Stimulated activated CD4-positive, alpha-beta T cell treated with anti-CD3 and anti-CD28 coated beads, Interleukin-15, amount 100 ng/mL, for 48 hours (primary cell): ENCODE measurements at places on chromosomes 3 and 15.

- no peak for DNase-seq
Observed at GRCh38 chr15:51641490-51642130, 19.0 kb upstream of the DMXL2 start.

GRCh38 chr15:70720228-70721016 is 42.9 kb downstream of the UACA start:
- no peak for DNase-seq

- no peak for DNase-seq
Observed at GRCh38 chr3:12670365-12671119, 6.6 kb upstream of the RAF1 start.

GRCh38 chr3:124691599-124691998 is 38.7 kb upstream of the UMPS start:
- DNase-seq: no peak

- DNase-seq: no peak
Observed at GRCh38 chr15:72369964-72370363, 5.8 kb downstream of the HEXA start.

- DNase-seq: no peak
Observed at GRCh38 chr15:65332391-65333147, 28.1 kb downstream of the RNU5B-1 start.

GRCh38 chr15:51888593-51889195 is 59.2 kb downstream of the TMOD3 start:
- no peak for DNase-seq

GRCh38 chr3:115401851-115402501 is 221.3 kb upstream of the GAP43 start:
- no peak for DNase-seq

- DNase-seq: no peak
Observed at GRCh38 chr3:110352841-110353604, 718.6 kb upstream of the NECTIN3 start.

DNA sequence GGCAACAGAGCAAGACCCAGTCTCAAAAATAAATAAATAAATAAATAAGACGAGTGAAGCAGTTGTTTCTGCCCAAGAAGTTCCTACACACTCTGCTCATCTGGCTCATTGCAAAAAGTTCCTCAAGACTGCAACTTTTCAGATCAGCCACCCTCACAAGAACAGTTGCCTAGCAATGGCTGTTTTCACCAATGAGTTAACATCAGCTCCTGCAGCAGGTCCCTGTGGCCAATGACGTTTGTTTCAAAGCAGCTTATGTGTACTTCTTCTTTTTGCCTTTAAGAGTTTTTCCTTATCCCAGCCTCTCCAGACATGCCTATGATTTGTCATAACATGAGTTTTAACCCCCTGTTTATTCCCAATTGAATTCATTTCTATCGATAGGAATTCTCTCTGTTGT is 118.4 kb upstream of the SPRED1 start:
- DNase-seq: no peak

DNA sequence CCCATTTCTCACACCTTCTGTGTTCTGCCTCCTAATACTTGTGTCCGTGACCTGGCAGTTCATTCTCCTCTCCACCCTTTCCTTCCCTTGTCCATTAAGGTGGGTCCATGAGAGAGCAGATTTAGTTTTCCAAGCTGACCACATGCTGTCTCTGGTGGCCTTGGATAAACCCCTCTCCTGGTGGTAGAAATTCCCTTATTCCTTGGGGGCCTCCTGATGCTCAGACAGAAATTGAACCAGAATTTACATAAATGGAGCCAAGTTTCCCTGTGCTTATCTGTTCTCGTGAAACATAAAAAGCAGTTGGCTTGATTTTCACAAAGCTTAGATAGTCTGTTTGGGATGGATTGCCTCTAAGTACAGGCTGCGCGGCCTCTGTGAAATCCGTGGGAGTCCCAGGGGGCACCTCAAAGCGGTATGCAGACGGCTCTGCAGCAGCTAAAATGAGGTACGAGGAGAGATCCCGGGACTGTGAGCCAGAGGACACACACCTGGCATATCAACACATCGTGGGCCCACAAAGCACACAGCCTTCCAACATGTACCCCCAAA is 101.0 kb upstream of the NMNAT3 start:
- no peak for DNase-seq

DNA sequence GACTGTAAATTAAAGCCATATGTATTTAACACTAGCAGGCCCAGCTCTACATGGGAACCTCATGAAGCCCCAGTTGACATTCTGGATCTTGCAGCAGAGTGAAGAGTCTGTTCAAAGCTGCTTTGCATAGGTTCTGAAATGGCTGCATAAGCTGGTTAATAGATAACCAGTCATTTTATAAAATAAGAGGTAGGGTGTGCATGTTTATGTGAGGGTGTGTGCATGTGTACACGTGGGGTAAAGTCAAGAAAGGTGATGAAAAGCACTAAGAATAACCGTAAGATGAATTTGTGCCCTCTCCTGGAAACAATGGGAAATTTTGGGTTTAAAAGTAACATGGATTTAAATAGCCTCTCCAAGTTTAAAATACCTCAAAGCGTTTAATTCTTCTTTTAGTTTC is 33.0 kb downstream of the PAQR9 start:
- no peak for DNase-seq

DNA sequence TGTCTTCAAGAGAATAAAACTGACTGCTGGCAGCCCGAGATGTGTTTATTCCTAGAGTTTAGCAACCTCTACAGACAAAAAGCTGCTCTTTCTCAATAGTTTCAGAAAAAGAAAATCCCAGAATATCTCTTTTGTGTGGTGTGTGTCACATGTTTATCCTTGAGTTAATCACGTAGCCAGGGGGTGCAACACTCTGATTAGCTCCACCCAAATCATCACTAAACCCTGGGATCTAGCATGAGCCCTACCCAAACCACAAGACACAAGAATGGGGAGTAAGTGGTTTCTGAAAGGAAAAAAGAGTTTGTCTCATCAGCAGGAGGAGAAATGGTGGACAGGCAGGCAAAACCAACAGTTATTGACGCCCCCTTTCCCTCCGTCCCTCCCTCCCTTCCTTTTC is 78.5 kb upstream of the AGBL1 start:
- DNase-seq: no peak

DNA sequence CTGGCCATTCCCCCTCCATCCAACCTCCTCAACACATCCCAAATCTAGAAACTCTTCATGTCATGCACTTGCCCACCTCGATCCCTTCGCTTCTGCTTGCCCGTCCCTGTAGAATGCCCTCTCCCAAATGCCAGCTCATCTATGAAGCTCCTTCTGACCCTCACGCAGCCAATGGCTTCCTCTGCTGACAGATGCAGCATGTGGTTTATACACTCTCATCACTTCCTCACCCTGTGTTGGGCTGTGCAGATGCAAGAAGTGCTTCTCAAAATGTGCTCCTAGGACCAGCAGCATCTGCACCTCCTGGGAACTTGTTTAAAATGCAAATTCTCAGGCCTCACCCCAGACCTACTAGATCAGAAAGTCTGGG is 51.7 kb downstream of the SEMA5B start:
- DNase-seq: no peak

- no peak for DNase-seq
Observed at GRCh38 chr3:185959609-185960521, 22.1 kb upstream of the TRA2B start.

DNA sequence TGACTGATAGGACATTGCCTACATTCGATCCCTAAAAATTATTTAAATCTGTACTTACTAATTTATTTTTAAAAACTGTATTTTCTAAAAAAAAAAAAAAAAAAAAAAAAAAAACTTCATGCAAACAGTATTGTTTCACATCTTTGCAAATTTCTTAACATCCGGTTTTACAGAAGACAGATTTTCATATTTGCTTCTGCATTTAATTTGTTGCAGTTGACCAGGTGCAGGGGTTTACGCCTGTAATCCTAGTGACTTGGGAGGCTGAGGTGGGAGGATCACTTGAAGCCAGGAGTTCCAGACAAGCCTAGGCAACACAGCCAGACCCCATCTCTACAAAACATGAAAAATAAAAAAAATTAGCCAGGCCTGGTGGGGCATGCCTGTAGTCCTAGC is 6.4 kb upstream of the NFKBIZ start:
- no peak for DNase-seq

DNA sequence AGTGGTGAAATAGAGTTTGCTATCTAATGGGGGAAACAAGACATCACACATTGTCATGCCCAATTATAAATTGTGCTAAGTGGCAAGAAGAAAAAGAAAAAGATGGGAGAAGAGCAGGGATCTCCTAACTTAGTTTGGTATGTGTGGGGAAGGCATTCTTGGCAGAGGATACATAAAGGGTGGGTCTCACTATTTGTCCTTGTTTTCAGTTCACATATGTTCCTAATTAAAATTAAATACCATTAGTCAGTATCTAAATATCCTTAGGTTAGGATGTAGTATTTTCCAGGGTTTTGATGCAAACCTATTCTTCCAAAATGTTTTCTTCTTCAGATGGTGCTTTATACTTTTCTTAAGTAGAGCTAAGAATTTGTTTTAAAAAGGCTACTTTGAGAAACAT is 173.7 kb downstream of the B3GALNT1 start:
- no peak for DNase-seq

DNA sequence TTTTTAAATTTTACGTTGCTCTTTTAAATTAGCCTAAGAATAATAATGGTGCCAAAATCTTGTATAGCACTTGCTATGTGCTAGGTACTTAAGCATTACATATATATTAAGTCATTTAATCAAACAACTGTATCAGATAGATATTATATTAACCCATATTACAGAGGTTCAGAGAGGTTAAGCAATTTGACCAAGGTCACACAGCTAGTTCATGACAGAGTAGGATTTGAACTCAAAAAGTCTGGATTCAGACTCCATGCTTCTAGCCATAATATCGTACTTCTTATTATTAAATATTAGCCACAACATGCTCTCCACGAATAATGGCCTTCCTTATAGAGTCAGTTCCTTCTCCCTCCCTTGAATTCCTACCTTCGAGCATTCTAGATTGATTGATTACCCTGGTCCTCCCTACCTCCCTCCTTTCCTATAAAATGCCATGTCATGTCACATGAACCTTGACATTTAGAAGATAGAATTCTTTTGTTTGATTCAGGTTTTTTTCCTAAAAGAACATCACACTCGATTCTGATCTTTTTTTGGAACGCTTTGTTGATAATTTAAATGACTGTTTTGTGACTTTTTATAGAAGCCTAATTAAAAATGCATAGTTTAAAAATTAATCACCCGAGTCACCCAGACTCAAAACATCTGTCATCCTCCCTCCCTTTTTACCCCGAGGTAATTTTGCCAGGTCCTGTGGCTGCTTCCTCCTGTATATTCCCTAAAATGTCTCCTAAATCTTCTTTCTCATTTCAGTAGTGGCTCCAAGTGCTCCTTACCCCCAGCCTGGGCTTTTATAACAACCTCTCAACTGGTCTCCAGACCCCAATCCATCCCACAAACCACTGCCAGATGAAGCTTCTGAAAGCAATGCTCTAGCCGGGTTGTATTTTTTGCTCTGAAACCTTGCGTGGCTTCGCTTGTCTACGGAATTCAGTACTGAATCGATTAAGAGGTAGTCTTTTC is 8.5 kb upstream of the PSMD6 start:
- DNase-seq: no peak

- no peak for DNase-seq
Observed at GRCh38 chr3:3227640-3228039, 48.1 kb upstream of the CRBN start.

DNA sequence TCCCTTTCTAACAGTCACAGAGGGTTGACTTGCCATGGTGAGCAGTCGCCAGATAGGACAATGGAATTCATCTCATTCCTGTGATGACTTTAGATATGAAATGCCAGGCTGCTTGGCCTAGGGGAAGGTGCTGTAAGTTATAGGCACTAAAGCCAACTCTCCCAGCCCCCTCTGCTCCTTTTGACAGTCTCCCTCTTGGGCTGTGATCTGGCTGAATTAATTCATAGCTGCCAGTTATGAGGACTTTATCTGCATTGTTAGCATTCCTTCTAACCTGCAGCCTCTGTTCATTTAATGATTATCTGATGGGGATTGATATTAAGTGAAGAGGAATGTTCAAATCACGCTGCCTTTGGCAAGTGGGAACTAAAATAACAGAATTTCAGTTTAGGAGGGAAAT is 427.1 kb upstream of the RASGRP1 start:
- DNase-seq: no peak

GRCh38 chr3:194890091-194890490 is 204.4 kb downstream of the FAM43A start:
- DNase-seq: no peak

DNA sequence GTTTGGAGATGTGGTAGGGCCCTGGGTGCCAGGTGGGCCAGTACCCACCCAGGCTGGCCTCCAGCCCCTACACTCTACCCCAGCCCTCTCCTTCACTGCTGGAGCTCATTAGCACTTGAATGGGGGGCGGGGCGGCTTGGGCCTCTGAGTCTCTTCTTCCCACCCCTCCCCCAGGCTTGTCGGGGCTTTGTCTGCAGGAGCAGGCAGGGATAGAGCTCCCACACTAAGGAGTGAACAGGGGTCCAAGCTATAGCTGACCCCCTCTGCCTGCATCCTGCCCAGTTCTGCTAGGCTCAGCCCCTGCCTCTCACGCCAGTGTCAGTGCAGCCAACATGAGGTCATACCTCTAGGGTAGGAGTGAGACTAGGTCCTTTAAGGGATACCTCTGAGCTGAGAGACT is 5.2 kb downstream of the GNAI2 start:
- no peak for DNase-seq

GRCh38 chr3:149352556-149352955 is 19.1 kb upstream of the TM4SF18 start:
- DNase-seq: peak; percentile 27

DNA sequence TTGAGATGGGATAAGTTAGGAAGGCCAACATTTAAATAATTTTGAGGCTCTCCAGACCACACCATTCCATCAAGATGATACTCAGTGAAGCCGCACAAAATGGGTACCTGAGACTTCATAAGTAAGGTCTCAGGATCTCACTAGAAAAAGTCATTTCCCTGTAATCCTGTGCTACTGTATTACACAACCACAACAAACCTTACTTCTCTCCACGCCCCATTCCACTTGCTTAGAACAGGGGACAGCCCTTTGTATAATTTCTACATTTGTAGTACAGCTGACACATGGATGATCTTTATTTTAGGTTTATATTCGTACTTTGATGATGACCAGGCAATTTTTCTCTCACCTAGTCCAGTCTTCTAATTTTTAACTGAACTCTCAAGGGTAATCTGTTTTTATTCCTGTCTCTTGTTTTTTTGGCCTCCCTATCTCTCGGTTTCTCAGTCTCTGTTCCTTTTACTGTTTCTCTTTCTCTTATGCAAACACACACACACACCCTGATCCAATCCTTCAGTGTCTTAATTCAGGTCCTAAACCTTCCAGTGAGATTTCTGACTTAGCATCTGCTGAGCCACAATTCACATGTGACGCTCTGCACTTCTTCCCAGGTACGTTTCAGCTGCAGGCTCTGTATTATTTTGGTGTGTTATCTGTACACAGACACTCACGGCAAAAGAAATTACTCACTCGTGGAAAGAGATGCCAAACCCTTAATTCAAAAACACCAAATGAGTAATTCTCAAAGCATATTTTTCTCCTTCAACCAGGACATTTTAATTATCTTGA is 223.2 kb upstream of the THBS1 start:
- DNase-seq: no peak

GRCh38 chr15:90239371-90239770 is 5.4 kb downstream of the GDPGP1 start:
- no peak for DNase-seq

GRCh38 chr3:100097919-100098783 is 16.1 kb downstream of the FILIP1L start:
- DNase-seq: no peak
